Activated CD4-positive, alpha-beta memory T cell treated with anti-CD3 and anti-CD28 coated beads for 36 hours (primary cell): ENCODE measurements at places on chromosomes 5 and 9.

DNA sequence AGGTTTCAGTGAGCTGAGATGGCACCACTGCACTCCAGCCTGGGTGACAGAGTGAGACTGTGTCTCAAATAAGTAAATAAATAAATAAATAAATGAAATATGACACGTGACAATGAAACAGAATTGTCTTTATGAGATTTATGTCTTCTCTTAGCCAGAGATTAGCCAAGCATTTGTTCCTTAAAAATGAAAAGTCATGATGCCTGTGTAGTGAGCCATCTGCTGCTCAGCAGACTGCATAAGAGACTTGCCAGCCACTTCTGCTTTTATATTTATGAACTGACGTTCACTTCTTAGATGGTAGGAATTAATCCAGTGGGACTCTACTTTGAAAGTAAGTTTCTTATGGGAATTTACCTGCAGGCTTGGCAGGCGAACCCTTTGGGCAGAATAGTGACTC, 227.4 kb downstream of the NR3C1 start:
- H3K27me3 ChIP-seq: no peaks in the 10 kb centered on the region
- H3K27ac ChIP-seq: no peak overlapping the region
- no peak for DNase-seq
- no peak overlapping the region for H3K4me3 ChIP-seq

DNA sequence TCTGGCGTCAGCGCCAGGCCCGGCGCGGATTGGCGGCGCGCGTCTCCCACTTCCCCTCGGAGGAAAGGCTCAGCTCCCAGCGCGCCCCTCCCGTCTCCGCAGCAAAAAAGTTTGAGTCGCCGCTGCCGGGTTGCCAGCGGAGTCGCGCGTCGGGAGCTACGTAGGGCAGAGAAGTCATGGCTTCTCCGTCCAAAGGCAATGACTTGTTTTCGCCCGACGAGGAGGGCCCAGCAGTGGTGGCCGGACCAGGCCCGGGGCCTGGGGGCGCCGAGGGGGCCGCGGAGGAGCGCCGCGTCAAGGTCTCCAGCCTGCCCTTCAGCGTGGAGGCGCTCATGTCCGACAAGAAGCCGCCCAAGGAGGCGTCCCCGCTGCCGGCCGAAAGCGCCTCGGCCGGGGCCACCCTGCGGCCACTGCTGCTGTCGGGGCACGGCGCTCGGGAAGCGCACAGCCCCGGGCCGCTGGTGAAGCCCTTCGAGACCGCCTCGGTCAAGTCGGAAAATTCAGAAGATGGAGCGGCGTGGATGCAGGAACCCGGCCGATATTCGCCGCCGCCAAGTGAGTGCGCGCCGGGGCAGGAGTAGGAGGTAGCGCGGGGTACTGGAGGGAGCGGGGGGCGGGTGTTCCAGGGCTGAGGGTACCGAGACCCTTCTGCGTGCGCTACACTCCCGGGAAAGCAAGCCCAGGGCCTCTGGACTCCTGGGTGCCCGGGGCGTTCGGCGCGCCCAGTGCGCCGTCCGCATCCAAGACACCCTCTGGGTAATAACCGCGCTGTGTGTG, at the start of gene MSX2:
MSX2 (plus strand) TSS at position 99 of the 777 bp plus-strand sequence; CDS start at position 177, 78 bp downstream.
- H3K27me3 ChIP-seq: peaks cover 83% of the 10 kb centered on the region
- no peaks in the 10 kb centered on the region for H3K36me3 ChIP-seq
- no peak within 1 kb of the TSS for H3K27ac ChIP-seq
- peaks cover 24% of the 10 kb centered on the region for H3K4me1 ChIP-seq
- peak within 1 kb of the TSS; percentile 67 for H3K4me3 ChIP-seq

GRCh38 chr9:133741716-133742115, 3.6 kb upstream of the SARDH start:
- H3K4me3 ChIP-seq: no peak overlapping the region
- no peak overlapping the region for H3K27ac ChIP-seq
- no peaks in the 10 kb centered on the region for H3K36me3 ChIP-seq
- DNase-seq: no peak
- H3K4me1 ChIP-seq: peaks cover 5% of the 10 kb centered on the region

DNA sequence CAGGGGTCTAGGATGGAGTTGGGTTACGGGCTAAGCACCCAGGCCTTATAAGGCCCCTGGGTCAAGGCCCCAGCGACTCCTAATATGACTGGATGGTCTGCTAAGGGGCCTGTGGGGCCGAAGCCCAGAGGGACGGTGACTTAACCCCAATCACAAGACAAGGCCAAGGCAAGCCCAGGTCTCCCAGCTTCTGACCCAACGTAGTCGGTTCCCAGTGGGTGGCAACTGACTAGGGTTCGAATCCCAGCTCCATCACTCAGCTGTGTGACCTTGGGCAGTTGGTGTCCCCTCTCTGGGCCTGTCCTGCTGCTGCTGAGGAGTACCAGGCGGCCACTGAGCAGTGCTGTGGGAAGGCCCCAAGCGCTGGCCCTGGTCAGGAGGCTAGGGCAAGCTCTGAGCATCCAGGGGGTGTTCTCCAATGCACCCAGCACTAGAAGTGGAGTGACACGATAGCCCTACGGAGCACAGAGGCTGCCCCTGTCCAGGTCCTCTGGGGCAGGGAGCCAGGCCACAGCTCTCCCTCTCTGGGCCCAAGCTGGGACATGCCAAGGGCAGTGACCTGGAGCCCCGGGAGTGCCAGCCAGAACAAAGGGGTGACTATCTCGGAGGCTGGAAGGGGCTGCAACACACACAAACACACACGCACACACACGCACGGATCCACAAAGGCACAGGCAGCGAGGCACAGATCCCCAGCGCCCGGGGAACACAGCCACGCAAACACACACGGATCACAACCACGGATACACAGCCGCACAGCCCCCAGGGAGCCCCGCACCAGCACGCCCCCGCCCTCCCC, 512 bp downstream of the AK1 start:
- H3K4me3 ChIP-seq: no peak overlapping the region
- H3K27ac ChIP-seq: no peak overlapping the region
- peaks cover 2% of the 10 kb centered on the region for H3K36me3 ChIP-seq

GRCh38 chr9:34458959-34459340, 345 bp downstream of the DNAI1 start:
- peaks cover 41% of the 10 kb centered on the region for H3K4me1 ChIP-seq
- H3K4me3 ChIP-seq: peak overlapping the region; percentile 77
- peaks cover 5% of the 10 kb centered on the region for H3K27me3 ChIP-seq
- no peak for DNase-seq

DNA sequence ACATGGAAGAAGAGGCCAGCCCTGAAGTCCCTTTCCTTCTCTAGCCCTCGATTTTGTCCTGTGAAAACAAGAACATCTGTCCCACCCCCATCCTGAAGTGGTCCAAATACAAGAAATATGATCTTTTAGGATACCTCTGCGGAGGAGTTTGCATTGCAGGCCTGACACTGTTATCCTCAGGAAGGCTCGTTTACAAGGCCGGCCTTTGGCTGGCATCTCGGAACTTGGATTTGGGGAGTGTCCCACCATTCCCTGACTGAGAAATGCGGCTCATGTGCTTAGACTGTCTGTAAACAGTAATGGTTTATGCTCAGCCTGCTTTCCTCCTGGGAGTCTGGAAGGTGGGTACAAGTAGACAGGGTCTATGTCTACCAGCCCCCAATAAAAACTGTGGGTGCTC, 26.4 kb downstream of the WHRN start:
- no peak for DNase-seq
- H3K27me3 ChIP-seq: no peaks in the 10 kb centered on the region
- H3K4me1 ChIP-seq: peaks cover 23% of the 10 kb centered on the region
- no peak overlapping the region for H3K4me3 ChIP-seq
- no peaks in the 10 kb centered on the region for H3K36me3 ChIP-seq
- no peak overlapping the region for H3K27ac ChIP-seq
